GM23248 (cell line): ENCODE measurements at places on chromosomes 6 and 20. TPM values are rescaled to one million over a fixed set of nuclear protein-coding genes. Genes with fewer than 3 reads are reported as not detected.

DNA sequence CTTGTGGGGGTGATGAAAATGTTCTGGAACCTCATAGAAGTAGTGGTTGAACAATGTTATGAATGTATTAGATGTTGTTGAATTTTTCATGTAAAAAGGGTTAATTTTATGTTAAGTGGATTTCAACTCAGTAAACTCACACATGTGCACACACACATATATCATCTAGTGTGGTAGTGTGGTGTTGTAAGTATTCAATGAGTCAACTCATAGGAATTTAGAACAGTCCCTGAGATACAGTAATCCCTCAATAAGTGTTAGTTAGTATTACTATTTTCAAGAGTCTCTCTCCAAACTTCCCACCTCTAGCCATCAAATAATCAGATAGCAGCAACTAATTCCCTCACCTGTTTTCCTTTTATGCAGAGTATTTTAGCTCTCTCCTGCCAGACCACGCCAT, 563.1 kb upstream of the JARID2 start:
- peak; percentile 66 for DNase-seq

- peak; percentile 70 for DNase-seq
These were observed 40.1 kb upstream of the DYNLRB1 start for GRCh38 chr20:34475979-34476736.

DNA sequence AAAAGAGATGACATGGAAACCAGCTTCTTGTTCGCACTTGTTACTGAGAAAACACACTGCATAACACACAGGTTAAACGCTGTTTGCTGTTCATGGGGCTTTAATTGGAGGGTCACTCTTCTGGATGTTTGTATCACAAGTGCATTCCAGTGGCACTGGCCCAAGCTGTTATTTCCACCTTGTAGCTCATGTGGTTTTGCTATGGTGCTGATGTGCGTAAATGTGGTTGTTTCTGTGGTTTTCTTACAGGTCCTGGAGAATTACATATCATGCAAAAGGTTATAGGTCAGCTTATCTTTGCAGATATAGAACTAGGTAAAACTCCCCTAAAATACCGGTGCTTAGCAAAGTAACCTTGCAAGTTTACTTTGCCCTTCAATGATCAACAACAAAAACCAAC, 89.3 kb upstream of the AHI1 start:
- DNase-seq = no peak

- DNase-seq = no peak
These were observed 57.5 kb downstream of the SNRNP48 start for GRCh38 chr6:7647504-7647903.

DNA sequence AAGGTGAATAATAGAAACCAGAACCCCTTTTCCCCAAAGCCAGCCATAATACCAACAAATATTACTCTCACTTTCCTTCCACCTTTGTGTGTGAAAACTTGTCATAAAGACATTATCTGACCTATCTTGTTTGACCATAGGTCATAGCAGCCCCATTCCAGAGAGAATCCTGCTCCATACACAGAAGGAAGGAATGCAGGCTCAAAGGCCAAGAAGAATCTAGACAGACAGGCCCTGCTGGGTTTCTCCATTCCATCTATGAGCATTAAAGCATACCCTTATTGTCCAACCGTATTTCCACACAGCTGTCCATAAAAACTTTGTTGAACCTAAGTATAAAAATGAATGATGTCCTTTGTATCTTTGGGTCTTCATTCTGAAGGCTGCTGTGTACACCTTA, 40.7 kb upstream of the KCNK5 start:
- no peak for DNase-seq

DNA sequence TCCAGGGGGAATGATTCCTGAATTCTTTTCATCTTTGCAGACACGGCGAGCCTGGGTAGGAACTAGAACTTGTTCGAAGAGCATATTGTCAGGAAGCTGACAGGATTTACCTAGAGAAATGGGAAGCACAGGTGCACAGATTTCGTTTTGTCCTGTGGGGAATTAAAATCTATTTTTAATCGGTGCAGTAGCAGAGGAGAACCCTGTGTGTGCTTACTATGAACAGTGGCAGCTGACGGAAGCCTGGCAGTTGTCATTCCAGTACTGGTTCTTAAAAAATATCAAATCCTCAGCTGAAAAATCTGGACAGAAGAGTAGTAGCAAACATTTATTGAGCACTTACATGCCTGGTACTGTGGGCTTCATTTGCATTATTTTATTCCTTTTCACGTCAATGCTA, 609.0 kb downstream of the QKI start:
- DNase-seq = no peak

DNA sequence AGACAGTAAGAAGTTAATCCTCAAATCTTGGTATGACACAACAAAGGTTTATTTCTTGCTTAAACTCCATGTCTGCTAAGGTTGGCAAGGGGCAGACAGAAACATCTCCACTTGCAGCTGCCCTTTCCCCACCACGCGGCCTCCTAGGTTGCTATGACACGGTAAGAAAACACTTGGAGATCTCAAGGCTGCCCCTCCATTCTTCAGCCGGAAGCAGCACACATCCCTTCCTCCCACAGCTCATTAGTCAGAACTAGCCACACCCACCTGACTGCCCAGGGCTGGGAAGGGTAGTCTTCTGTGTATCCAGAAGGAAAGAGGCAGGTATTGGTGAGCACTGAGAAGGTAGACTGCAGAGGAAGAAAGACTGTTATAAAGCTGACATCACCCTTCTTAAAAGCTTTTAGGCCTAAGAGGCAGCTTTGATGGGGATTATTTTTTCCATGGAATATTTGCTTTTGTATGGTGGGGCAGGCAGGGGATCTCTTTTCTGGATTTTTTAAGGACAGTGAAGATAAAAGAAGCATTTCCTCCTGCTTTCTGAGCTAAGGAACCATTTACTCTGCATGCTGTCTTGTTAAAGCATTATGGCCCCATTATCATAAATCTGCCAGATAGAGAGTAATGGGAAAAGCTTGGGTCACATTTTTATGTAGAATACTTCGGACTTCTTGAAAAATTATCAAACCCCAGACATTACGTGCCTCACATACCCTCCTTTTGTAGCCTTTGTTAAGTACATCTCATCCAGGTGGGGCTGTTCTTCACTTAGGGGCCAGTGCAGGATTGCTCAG, 41.6 kb downstream of the MRAP2 start:
- DNase-seq = peak; percentile 56

- DNase-seq = peak; percentile 86
These were observed 114.2 kb upstream of the BEND6 start for GRCh38 chr6:56840467-56841380.

GRCh38 chr6:167078745-167079144, 44.2 kb upstream of the CCR6 start:
- no peak for DNase-seq

DNA sequence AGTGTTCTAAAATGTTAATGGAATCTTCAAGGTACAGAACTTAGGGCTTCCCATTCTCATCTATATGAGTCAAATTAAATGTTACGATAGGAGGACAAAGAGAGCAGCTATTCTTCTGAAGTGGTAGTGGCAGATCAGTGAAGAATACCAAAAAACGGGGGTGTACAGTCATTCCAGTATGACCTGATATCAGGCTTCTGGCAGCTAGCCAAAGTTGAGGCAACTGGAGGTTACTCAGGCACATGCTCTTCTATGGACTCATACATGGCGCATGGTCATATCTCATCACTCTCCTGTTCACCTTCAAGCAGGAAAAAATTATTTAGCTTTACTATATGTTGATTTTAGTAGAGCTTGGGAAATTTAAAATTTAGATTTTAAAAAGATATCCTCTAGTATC, 1608.8 kb downstream of the GRIK2 start:
- no peak for DNase-seq

GRCh38 chr20:31948008-31948407, 3.8 kb downstream of the PDRG1 start:
- DNase-seq = peak; percentile 12

- DNase-seq = no peak
These were observed 143.1 kb downstream of the EDN3 start for GRCh38 chr20:59443550-59443949.

- DNase-seq = no peak
These were observed 207.2 kb upstream of the KCNQ5 start for GRCh38 chr6:72414657-72415056.

DNA sequence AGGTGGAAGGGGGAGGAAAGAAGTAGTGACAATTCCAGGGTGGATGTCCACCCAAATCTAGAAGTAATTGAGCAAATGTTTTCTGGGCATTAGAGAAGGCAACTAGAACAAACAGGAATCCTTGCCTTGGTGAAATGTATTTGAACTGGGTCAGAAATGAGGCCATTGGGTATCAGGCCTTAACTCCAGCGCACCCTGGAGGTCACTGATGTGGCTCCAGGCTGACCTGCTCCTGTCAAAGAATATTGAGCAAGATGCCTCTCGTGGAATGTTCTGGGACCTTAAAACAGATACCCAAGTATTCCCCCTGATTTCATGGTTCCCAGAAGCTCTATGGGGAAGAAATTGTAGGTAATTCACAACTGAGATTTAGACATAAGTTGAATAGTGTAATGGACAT, 6.9 kb downstream of the HLA-DPB1 start:
- DNase-seq = peak; percentile 67

- peak; percentile 79 for DNase-seq
These were observed 34.0 kb downstream of the KIF25 start for GRCh38 chr6:168031411-168031971.

GRCh38 chr6:112181130-112181529, 73.2 kb downstream of the LAMA4 start:
- no peak for DNase-seq

- no peak for DNase-seq
These were observed 9.4 kb upstream of the ARFGEF2 start for GRCh38 chr20:48912065-48912464.

- DNase-seq = no peak
These were observed 52.0 kb downstream of the KIF13A start for GRCh38 chr6:17935188-17936149.

GRCh38 chr6:75219263-75219662, 13.4 kb upstream of the COL12A1 start:
- peak; percentile 57 for DNase-seq

DNA sequence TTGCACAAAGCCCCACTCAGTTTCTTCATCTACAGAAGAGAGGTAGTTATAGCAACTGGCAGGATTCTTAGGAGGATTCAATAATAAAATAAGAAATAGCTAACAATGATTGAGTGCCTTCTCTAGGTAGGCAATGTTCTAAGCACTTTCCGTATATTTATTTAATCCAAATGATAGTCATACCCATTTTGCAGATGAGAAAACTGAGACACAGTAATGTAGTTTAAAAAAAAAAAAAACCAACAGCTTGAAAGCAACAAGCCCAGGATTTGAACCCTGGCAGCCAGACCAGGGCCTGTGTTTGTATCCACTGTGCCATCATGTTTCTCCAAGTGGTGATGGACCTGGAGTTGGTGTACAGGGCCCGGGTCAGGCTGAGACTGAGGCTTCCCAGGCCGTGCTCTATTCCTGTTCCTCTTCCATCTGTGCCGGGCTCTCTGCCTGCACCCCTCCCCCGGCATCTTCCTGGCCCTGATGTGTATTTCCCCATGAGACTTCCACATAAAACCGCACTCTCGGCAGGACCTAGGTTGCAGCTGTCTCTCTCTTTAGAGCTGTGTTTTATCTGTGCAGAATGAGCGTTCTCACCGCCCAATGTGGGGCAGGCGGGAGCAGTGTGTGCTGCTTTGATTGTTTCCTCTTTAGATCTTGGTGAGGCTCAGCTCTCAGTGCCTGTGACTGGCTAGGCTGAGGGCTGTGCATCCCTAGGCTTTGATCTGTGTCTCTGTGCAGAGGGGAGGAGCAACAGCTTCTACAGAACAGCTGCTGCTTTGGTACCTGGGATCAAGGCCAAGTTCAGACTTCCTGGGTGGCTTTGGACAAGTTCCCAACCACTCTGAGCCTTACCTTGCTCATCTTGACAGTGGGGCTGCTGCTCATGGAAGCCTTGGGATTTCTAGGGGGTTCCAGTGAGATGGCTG, 49.5 kb downstream of the TOX2 start:
- peak; percentile 66 for DNase-seq

GRCh38 chr6:98831959-98832283, 2.5 kb upstream of the POU3F2 start:
- no peak for DNase-seq

DNA sequence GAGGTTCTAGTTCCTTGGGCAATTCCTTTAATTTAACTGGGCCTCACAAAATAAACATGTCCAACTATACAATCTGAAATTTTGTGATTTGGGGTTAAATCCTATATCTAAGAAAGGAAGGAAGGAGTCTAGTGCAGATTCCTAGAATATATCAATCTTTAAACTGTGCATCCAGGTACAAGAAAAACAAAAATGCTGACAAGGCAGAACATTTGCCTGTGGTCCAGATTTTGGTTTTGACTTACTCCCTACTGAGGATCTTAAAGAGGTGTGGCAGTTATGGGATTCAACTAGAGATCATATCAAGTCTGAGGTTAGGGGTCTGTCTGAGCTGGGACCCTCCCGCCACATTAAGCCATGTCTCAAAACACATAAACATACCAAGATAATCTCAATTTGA, 17.7 kb upstream of the COX7A2 start:
- no peak for DNase-seq

DNA sequence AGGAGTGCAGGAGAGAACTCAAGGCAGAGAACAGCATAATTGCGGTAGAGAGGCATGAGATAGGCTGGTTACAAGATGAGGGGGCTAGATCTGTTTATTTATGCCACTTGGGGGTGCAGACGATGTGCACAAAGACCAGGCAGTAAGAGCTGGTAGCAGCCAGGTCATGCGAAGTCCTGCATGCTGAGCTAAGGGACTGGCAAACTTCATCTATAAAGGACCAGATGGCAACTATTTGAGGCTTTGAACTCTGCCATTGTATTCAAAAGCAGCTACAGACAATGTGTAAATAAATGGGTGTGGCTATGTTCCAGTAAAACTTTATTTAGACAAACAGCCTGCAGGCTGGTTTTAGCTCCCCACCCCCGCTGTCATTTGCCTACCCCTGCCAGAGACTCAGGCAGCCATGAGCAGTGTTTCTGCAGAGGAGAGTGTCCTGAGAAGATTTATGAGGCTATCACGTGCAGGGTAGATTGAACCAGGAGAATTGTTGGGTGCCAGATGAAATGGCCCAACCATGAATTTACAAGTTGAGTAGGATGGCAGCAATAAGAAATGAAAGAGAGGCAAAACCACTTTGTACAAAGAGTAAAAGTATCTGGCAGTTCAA, 253.4 kb upstream of the MOCS1 start:
- DNase-seq = no peak

DNA sequence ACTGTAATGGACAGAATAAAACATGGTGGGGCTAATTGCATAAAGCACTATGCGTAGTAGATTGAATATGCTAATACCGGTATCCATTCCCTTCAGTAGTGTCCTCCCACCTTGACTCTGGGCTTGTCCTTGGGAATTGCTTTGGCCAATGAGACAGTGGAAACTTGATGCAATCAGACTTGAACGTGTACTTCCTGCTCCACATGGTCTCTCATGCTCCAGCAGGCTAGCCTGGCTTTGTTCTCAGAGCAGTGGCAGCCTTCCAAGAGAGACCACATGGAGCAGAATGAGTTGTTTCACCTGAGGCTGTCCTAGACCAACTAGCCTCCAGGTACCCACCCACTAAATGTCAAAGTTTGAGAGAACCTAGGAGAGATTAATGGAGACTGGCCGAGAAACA, 37.0 kb upstream of the BTBD3 start:
- DNase-seq = no peak

Gene COL9A3
- 0.25 TPM in 1 of 2 replicates, not detected in the other for polyA plus RNA-seq

Gene PRL
- polyA plus RNA-seq = 0.65 and 1.2 TPM in 2 replicates

Gene CD40
- polyA plus RNA-seq = 2.8 and 3.4 TPM in 2 replicates

Gene CYP24A1
- 0.37 and 0.43 TPM in 2 replicates for polyA plus RNA-seq

Gene CRISP3
- not detected in 2 replicates for polyA plus RNA-seq

Gene FAM110A
- 3.8 and 5.0 TPM in 2 replicates for polyA plus RNA-seq

Gene HRH3
- polyA plus RNA-seq = not detected in 2 replicates

Gene FIG4
- polyA plus RNA-seq = 8.7 and 8.8 TPM in 2 replicates

Gene DSP
- polyA plus RNA-seq = 76.4 and 78.1 TPM in 2 replicates

Gene AK9
- polyA plus RNA-seq = 3.6 and 3.7 TPM in 2 replicates

Gene CGA
- 6.6 and 8.9 TPM in 2 replicates for polyA plus RNA-seq
